Activated CD4-positive, alpha-beta T cell treated with anti-CD3 and anti-CD28 coated beads, Interleukin-2, amount 10 ng/mL, durations not matched to agents 24 days and 14 days (primary cell): ENCODE measurements at places on chromosomes 7 and 10.

- H3K4me1 ChIP-seq, result peaks cover 26% of the 10 kb centered on the region
- H3K27me3 ChIP-seq, result peaks cover 53% of the 10 kb centered on the region
- no peak overlapping the region for H3K27ac ChIP-seq
- DNase-seq, result peak; percentile 64
Observed at GRCh38 chr7:129778770-129779601, 167.5 kb downstream of the NRF1 start.

GRCh38 chr7:187227-187927 is 5.0 kb upstream of the FAM20C start:
- DNase-seq, result no peak
- no peak overlapping the region for H3K27ac ChIP-seq
- H3K4me3 ChIP-seq, result no peak overlapping the region

- H3K36me3 ChIP-seq, result no peaks in the 10 kb centered on the region
- peaks cover 11% of the 10 kb centered on the region for H3K27me3 ChIP-seq
- no peak for DNase-seq
- no peak overlapping the region for H3K4me3 ChIP-seq
Observed at GRCh38 chr10:47400251-47400650, 16.2 kb upstream of the ZNF488 start.

DNA sequence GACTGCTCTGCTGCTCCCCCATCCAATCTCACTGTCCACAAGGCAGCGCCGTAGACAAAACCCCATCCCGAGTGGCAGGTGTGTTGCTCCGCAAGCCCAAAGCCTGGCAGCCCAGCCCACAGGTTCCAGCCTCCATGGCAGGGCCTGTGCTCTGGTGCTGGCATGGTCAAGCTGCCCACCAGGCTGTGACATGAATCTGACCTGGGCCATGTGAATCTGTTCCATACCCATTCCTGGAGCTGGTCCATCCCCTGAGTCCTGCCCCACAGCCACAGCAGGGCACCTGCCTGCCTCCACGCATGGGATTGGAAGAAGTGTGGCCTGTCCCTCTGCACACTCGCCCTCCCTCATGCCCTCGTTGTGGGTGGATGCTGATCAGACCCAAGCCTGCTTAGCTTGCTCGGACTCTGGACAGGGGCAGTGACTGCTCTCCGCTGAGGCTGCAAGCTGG is 128.8 kb downstream of the PTPN20 start:
- DNase-seq, result no peak
- no peak overlapping the region for H3K4me3 ChIP-seq
- no peaks in the 10 kb centered on the region for H3K4me1 ChIP-seq
- no peak overlapping the region for H3K27ac ChIP-seq
- no peaks in the 10 kb centered on the region for H3K36me3 ChIP-seq
- peaks cover 3% of the 10 kb centered on the region for H3K27me3 ChIP-seq

DNA sequence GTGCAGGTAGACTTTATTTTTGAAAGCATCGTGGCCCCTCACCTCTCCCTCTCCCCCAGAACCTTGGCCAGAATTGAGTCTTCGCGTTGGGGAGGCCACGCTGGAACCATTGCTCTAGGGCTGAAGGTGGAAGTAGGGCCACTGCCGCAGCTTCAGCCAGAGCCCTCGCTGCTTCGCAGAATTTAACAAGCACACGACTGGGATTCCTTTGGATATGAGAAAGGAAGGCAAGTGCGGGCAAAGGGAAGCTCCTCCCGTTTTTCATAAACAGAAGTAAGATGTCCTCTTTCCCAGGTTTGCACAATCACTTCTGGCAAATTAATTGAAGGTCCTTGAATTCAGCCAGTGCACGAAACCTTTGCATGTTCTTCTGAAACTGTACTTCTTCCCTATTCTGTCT is 168.1 kb downstream of the CCDC3 start:
- H3K4me3 ChIP-seq, result no peak overlapping the region
- DNase-seq, result no peak
- no peaks in the 10 kb centered on the region for H3K36me3 ChIP-seq
- no peaks in the 10 kb centered on the region for H3K27me3 ChIP-seq

GRCh38 chr10:15579605-15580004 is 140.1 kb downstream of the ITGA8 start:
- no peaks in the 10 kb centered on the region for H3K4me1 ChIP-seq
- H3K36me3 ChIP-seq, result no peaks in the 10 kb centered on the region
- H3K4me3 ChIP-seq, result no peak overlapping the region

DNA sequence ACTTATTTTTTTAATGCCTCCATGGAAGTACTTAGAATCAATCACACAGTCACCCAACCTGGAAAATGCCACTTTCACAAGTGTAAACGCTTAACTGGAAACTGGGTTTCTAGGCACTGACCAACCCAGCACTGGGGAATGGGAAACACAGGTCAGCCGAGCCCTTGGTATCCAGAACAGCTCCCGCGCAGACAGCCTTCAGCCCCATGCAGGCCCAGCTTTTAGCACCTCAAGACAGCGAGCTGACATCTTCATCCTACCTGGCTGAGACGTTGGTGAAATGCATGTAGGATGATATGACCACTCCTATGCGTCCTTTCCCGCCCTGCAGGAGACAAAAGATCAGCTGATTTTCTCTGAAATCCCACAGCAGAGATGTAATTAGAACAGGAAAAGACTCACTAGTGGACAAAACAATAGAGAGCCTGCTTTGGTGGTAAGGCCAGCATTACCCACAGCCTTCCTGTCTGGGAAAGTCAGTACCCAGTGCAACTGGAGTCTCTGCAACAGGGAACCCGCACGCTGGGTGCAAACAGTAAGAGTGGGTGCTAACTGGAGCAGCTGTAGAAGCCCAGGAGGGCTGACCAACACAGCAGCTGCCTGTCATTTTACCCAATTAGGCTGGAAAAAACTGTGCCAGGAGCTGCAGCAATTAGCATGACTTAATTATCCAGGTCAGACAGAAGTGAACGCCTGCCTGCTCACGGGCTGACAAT is 153.7 kb downstream of the TNS3 start:
- H3K27me3 ChIP-seq, result no peaks in the 10 kb centered on the region
- peaks cover 2% of the 10 kb centered on the region for H3K4me1 ChIP-seq
- no peak overlapping the region for H3K27ac ChIP-seq
- no peak overlapping the region for H3K4me3 ChIP-seq
- H3K36me3 ChIP-seq, result no peaks in the 10 kb centered on the region

- H3K27me3 ChIP-seq, result peaks cover 4% of the 10 kb centered on the region
- H3K4me3 ChIP-seq, result no peak overlapping the region
- H3K27ac ChIP-seq, result no peak overlapping the region
- DNase-seq, result no peak
- H3K36me3 ChIP-seq, result no peaks in the 10 kb centered on the region
Observed at GRCh38 chr7:121157885-121158590, 169.5 kb downstream of the CPED1 start.

GRCh38 chr7:80087051-80087770 is 47.4 kb upstream of the GNAI1 start:
- H3K4me3 ChIP-seq, result no peak overlapping the region
- DNase-seq, result no peak
- H3K4me1 ChIP-seq, result no peaks in the 10 kb centered on the region
- peaks cover 3% of the 10 kb centered on the region for H3K27me3 ChIP-seq
- H3K36me3 ChIP-seq, result no peaks in the 10 kb centered on the region
- H3K27ac ChIP-seq, result no peak overlapping the region

GRCh38 chr10:132867801-132868644 is 74.3 kb downstream of the CFAP46 start:
- H3K27me3 ChIP-seq, result peaks cover 3% of the 10 kb centered on the region
- no peaks in the 10 kb centered on the region for H3K36me3 ChIP-seq
- H3K4me3 ChIP-seq, result no peak overlapping the region
- DNase-seq, result no peak
- H3K27ac ChIP-seq, result no peak overlapping the region

DNA sequence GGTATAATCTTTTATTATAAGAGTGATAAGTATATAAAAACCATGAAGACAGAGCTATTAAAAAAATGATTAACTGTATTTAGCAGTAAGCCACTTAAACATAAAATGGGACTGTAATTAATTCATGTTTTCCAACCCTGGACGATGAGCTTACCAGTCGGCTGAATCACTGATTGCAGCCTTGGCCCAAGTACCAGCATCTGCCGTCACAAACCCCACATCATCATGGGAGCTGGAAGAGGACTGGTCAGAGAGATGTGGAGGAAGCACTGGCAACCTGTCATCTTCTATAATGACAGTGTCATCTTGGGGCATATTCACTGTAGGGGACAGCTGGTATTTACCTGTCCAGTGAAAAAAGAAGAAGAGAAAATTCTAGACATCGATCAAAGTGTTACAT is 473.6 kb downstream of the PARD3 start:
- H3K27ac ChIP-seq, result no peak overlapping the region
- H3K4me1 ChIP-seq, result no peaks in the 10 kb centered on the region
- H3K27me3 ChIP-seq, result no peaks in the 10 kb centered on the region
- DNase-seq, result no peak
- H3K4me3 ChIP-seq, result no peak overlapping the region
- H3K36me3 ChIP-seq, result no peaks in the 10 kb centered on the region
